ENCODE measurements at places on chromosomes 7 and 10. TPM values are rescaled to one million over a fixed set of nuclear protein-coding genes. Genes with fewer than 3 reads are reported as not detected.

OR2A12 gene
- not detected for total RNA-seq

BMS1 gene
- 10.6 TPM for total RNA-seq

POR gene
- 47.5 TPM for total RNA-seq

ACTR3C gene
- 4.2 TPM for total RNA-seq

OR9A2 gene
- total RNA-seq = 0.49 TPM

ZFAND4 gene
- 11.8 TPM for total RNA-seq

All from temporal lobe (tissue), 4 donors.